ENCODE measurements at places on chromosomes 13 and 19.

DNA sequence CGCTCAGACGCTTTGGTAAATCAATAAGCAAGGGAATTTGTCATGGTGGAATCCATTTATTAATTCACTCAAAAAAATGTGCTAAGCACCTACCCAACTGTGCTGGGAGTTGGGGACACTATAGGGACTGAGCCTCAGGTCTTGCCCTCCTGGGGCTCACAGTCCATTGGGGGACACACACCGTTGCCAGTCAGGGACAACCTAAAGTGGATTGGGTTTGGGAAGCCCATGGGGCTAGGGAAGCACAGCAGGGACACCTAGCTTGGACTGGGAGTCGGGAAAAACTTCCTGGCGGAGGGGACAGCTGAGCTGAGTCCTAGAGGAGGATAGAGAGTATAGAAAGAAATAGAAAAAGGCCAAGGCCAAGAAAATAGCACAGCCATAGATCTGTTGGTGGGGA is 8.5 kb downstream of the FOSB start:
- no peak for DNase-seq

DNA sequence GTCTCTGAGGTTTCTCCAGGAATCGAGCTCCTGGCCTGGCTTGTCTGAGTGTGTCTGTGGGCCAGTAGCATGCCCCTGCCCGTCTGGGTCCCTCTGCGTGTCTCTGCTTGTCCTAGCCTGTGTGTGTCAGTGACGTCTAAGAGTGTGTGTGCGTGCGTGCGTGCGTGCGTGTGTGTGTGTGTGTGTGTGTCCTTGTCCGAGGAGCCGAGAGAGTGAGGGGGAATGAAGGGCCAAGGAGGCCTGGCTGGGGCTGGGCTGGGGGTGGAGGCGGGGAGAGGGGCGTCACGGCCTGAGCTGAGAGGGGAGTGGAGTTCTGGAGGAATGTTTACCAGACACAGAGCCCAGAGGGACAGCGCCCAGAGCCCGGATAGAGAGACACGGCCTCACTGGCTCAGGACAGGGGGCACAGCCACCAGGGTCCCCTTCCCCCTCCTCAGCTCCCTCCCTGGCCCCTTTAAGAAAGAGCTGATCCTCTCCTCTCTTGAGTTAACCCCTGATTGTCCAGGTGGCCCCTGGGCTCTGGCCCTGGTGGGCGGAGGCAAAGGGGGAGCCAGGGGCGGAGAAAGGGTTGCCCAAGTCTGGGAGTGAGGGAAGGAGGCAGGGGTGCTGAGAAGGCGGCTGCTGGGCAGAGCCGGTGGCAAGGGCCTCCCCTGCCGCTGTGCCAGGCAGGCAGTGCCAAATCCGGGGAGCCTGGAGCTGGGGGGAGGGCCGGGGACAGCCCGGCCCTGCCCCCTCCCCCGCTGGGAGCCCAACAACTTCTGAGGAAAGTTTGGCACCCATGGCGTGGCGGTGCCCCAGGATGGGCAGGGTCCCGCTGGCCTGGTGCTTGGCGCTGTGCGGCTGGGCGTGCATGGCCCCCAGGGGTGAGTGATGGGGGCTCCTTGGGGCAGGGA is at the start of gene AXL:
TSS of gene AXL (plus strand) at position 609 of the 893 bp plus-strand sequence. CDS start at position 779, 170 bp downstream.
- no peak for DNase-seq

DNA sequence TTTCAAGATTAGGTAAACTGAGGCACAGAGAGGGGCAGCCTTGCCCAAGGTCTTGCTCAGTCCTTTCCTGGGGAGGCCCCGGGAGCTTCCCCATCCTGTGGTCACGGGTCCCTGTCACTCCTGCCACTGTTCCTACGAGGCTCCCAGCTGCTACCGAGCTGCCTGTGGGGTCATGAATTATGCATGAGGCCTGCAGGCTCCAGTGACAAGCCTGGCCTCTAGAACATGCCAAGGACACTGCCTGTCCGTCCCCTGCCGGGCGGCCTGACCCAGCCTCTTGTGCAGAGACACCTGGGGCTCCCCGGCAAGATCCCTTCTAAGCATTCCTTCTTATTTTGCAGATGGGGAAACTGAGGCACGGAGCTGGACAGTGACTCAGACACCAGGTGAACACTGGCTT is 2.7 kb downstream of the FCHO1 start:
- no peak for DNase-seq

GRCh38 chr19:13623716-13624710 is 117.7 kb upstream of the CACNA1A start:
- DNase-seq = no peak

DNA sequence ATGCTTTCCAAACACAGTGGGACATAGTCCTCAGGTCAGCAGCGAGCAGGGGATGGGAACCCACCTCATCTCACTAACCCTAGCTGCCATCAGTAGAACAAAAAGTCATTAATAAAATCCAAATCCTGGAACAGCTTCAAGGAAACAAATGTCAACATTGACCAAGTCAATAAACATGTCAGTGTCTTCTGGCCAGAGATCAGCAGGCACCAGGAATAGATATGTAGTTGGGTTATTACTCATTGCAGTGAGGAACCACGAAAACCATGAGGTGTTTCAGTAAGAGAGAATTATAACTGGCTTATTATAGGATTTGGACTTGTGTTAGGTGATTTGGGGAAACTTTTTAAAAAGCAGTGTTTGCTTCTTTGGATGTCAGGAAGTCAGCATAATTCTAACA is 17.1 kb upstream of the CD33 start:
- DNase-seq = no peak

DNA sequence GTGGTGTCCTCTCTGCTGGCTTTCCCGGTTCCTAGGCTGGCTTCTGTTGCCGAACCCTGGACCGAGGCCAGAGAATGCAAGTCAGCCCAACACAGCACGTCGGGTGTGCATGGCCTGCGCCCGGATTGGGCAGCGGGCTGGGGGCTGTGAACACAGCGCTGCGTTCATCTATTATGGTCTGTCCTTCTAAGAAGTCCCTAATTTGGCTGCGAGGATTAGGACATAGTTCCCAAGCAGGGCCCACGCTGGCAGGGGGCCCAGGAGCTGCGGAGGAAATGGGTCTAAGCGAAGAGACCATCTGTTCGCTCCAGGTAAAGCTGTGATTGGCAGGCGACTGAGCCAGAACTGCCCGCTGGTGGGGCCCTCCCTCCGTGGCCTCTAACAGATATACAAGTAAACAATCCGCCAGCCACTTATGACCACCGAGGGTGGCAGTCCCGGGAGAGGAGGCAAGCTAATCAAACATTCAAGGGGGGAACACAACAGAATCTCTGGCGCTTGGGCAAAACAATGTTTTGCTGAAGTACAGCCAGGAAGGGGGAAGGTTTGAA is 6.0 kb downstream of the SYCE2 start:
- DNase-seq = no peak

DNA sequence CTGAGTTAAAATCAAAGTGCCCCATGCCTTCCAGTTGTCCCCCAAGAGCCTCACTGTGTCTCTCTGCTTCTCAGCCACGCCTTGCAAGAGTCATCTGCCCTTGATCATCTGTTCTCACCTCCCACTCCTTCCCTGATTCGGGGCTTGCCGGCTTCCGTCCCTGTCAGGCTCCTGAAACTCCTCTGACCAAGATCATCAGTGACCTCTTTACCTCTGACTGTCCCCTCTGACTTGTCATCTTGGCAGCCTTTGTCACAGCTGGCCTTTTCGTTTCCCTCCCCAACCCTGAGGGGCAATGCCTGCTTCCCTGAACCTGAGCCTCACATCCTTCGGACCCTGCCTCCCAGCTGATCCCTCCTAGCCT is 66.3 kb downstream of the MAP4K1 start:
- DNase-seq = peak; percentile 60

DNA sequence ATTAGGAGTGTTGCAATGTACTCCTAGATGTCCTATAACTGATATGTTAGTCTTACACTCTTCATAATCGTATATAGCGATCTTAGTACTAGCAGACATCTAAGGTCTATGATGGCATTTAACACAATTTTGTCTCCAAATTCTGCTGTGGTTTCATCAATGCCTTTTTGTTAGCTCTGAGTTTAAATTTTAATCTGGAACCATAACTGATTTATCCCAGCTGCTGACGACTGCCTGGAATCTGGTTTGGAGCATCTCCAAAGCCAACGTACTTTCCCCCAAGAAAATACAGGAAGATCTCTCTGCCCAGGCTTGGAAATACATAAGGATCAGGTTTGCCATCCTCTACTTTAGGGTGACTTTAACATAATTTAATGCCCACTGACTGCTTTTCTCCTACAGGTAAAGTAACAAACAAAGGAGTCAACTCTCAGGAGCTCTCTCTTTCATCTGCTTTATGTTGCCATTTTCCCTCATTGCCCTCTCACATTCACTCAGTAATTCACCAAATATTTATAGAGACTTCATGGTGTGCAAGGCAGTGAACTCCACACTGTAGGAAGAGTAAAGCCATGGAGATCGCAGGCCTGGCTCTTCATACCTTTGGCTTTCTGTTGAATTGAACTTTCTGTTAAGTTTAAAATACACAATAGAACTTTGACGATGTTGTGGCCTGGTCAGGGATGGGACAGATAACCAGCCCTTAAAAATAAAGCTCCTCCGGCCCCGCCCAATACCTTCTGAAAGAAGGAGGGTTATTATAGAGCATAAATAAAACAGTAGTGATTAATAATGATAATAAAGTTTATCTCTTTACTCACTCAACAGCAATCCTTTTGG is 23.3 kb upstream of the SPART start:
- DNase-seq = no peak

- no peak for DNase-seq
These were observed 23.3 kb downstream of the PRR12 start for GRCh38 chr19:49614096-49614833.
